ENCODE measurements at places on chromosomes 3 and 15. TPM values are rescaled to one million over a fixed set of nuclear protein-coding genes. Genes with fewer than 3 reads are reported as not detected.

Gene LYZL4
- not detected for total RNA-seq

DNA sequence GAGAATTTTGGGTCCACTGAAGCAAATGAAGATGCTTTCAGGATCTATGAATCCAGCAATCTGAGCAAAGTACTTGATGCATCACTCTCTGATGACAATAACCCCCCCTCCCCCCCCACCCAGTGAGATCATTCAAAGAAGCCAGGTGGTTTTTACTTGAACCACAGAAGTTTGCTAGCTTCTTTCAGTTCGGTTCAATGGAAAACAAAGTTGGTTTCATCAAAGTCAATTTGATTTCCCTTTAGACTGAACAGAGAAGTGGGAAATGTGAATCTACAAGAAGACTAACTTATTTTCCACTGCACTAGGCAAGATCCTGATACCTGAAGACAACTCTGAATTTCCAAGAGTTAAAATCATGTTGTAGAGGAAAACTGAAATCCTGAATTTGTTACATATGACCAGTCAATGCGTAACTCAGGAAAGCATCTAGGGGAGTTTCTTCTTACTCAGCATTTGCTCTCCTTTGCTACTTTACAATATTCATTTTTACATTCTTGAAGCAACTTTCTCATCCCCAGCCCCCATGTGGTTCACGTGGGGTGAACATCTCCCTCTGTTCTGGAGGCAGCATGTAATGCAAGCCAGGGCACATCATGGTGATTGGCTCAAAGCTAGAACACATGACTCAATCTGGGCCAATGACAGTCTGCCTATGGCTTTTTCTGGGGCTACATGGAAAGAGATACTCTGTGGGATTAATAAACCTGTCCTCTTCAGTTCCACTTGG lies 572.6 kb downstream of the FOXP1 start:
- DNase-seq, result peak; percentile 31

GRCh38 chr3:108044699-108045098 lies 46.1 kb downstream of the CD47 start:
- no peak for DNase-seq

- no peak for DNase-seq
Observed at GRCh38 chr15:92817339-92817886, 82.7 kb upstream of the CHD2 start.

DNA sequence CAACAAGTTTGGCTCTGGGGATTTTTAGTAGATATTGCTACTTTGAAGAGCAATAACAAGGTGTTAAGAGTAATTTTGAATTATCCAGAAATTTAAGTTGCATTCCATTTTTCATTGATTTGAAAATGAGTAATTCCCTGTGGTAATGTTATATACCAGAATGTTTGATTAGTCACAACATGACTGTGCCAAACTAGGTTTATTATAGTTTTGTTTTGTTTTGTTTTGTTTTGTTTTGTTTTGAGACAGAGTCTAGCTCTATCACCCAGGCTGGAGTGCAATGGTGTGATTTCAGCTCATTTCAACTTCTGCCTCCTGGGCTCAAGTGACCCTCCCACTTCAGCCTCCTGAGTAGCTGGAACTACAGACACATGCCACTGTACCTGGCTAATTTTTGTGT lies 40.7 kb downstream of the CNOT10 start:
- DNase-seq, result peak; percentile 10

Data from IMR-90 (cell line).